ENCODE measurements at places on chromosomes 7 and 10.

DNA sequence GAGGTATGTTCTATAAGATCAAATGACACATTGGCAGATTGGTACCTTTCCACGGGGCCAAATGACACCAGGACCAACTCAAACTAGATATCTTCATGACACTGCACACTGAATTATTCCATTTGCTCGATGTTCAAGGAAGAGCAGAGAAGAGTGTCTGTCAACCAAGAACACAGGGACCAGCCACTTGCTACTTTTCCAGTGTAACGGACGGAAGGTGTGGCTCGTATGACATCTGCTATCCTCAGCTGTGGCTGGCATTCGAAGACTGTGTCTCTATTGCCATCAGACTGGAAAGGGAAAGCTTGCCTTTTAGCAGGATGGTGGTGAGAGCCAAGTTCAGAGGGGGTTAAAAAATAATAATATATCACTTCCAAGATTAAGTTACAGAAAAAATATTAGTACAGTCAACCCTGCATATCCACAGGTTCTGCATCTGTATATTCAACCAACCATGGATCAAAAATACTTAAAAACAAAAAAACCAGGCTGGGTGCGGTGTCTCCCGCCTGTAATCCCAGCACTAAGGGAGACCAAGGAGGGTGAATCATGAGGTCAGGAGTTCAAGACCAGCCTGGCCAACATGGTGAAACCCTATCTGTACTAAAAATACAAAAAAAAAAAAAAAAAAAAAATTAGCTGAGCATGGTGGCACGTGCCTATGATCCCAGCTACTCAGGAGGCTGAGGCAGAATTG is 237.1 kb downstream of the PRPF18 start:
- DNase-seq: no peak

DNA sequence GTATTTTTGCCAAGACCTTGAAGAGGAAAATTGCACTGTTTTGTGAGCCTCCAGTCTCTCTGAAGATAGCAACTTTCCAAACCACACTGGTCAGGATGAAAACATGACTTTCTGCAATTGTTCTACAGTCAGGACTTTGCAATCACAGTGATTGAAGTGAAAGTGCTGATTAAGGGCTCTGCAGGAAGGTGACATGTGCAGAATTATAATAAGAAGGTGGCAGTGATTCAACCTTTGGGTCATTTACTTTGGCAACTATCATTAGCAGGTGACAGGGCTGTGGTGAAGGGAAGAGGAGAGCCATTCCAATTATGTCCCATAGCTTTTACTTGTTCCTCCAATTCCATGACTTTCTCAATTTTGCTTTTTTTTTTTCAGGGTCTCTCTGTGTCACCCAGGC is 350.0 kb upstream of the FZD8 start:
- no peak for DNase-seq

DNA sequence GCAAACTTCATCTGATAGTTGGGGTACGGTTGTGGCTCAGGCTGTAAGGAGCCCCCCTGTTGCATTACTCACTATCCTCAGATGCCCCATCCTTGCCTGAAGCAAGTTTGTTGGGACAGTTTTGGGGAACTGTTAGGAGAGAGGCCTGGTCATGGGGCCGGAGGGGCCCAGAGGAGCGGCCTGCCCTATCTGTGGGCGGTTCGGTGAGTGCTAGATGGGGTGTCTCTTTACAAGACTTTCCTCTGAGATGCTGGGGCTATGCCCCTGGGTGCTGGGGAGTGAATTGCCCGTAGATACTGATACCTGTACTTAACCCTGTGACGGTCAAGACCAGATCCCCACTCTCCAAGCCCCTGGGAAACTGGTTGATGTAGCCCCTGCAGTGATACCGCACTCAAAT is 12.4 kb downstream of the CUX1 start:
- DNase-seq: no peak

DNA sequence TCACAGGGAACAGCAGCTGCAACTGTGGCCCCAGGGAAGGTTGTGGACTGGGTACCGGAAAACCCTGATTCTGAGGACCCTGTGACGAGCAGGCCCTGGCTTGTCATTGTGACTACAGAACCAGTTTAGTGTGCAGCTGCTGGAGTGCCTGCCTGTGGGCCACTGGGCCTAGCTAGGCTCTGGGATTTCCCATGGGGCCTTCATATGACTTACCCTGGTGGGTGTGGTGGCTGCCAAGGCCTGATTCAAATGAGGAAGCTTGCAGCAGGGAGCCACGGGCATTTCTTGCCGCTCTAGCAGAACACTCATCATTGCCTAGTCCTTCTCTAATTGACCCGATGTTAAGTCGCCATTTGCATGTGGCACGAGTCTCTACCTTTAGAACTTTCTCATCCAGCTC is 14.7 kb upstream of the CAMK2G start:
- no peak for DNase-seq

DNA sequence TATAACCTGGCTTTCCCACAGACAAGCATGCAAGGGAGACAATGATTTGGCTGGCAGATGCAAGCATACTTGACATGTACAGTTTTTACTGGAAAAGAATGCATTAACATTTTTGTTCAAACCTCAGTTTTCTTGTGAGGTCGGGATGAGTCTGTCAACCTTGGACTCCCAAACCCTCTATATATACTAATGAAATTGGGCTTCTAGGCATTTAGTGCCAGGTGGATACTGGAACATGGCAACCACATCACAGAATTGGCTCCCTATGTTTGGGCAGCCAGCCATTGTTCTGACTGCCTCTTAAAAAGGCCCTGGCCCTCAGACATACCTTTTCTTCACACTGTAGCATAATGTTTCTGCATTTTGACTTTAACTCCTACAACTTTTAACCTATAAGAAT is 39.1 kb downstream of the CDK6 start:
- no peak for DNase-seq

DNA sequence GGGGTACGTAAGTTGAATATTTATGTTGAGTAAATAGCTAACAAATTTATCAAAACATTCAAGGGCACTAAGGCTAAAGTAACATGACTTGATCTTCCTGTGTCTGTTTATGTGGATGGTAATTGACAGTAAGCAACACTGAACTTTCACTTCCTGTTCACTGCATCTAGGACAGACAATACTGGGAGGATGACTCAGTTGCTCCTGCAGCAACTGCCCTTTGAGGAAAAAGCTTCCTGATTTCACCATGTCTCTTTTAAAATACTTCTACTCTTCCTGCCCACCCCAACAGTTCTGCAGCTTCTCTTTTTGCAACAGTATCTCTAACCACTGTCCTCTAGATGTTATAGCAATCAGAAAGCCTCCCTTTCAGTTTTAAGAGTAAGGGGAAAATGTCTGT is 76.6 kb upstream of the HGF start:
- DNase-seq: no peak
